Stimulated activated CD8-positive, alpha-beta memory T cell treated with anti-CD3 and anti-CD28 coated beads, Interleukin-4, amount 100 ng/mL, for 4 hours (primary cell): ENCODE measurements at places on chromosomes 4 and X.
A peak's percentile ranks its signal among the peaks of the same experiment; 100 is the strongest.

DNA sequence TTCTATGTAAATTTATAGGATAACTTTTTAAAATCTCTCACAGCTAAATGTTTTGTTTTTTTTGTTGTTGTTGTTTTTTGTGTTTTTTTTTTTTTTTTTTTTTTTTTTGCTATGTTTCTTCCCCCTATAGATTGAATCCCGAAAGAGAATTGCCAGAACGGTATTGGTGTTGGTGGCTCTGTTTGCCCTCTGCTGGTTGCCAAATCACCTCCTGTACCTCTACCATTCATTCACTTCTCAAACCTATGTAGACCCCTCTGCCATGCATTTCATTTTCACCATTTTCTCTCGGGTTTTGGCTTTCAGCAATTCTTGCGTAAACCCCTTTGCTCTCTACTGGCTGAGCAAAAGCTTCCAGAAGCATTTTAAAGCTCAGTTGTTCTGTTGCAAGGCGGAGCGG lies 4.1 kb downstream of the BRS3 start:
- no peak for DNase-seq

DNA sequence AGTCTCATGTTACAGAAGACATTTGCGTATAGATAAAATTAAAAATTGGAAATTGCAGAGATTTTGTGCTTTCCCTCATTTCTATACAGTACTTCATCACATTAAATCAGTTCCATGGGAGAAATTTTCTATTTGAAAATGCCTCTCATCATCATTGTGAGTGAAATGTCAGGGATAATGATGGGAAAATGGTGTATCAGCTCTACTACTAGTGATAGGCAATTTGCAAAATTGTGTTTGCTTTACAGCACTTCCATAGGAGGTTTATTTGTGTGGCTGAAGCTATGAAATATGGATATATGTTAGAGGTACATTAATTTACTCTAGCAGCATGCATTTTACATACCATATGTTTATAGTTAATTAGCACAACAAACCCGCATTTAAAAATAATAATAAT lies 21.0 kb upstream of the ANAPC4 start:
- DNase-seq: no peak

- DNase-seq: peak; percentile 39
Measured at GRCh38 chrX:11787564-11787963, 29.5 kb downstream of the MSL3 start.

DNA sequence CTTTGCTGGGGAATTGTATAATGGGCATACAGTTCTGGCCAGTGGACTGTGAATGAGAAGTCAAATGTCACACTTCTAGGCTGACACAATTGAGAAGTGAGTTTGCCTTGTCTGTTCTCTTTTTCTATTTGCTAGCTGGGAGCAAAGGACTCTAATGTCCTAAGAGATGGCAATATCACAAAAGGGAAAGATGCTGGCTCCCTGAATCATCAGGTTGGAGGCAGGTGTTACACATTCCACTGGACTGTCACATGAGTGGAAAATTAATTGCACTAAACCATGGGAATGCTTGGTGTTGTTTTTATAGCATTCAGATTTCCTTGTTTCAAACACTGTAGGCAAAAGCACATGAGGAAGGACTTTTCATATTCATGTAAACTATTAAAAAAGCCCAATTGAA lies 388.3 kb downstream of the ADAM29 start:
- no peak for DNase-seq

GRCh38 chrX:136528645-136529315 lies 3.2 kb upstream of the VGLL1 start:
- no peak for DNase-seq

GRCh38 chr4:55321707-55322264 lies 24.3 kb upstream of the SRD5A3 start:
- DNase-seq: peak; percentile 20

DNA sequence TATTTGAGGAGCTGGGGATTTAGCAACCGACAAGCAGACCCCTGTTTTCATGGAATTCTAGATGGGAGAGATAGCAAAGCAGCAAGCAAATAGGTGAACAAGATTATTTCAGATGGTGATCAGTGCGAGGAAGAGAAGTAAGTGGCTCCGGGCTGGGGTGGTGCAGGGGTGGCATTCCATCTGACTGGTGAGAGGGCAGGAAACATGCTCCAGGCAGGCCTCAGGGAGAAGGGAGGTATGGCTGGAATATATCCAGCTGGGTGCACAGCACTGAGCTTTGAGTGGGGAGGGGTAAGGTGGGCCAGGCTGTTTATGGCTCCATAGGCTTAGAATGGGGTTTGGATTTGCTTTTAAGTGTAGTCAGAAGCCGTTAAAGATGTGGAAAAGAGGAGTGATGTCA lies 21.2 kb downstream of the PTTG2 start:
- DNase-seq: no peak

DNA sequence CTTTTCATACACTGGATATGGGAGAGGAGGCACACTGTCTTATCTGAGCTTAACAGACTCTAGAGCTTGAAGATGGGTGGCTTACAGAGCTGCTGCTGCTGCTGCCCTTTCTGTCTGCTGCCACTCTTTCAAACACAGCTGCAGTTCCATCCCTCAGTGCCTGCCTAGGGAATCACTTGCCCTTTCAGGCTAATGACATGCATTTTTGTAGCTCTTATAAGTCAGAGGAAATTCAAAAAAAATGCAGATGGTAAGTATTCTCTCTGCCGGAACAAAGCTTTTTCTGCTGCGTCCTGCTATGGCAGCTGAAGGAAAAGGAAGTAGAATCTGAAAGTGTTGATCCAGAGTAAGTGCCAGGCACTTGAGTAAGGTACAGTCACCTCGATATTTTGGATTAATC lies 460.4 kb upstream of the DIAPH2 start:
- no peak for DNase-seq

DNA sequence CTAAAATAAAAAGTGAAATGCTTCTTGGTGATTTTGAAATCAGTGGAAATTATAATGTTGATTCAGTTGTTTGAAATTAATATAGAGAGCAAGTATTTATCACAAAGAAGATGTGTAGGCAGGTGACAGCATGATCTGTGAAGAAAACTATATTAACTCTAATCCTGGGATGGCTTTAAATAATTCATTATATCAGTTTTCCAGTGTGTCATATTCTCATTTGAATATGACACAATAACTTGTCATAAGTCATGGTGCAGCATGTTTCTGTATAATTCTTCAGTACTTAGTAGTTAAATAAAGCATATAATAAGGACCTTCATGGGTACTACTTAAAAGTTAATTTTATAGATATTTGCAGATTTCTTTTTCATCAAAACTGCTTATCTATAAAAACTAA lies 573.6 kb downstream of the INPP4B start:
- DNase-seq: no peak

DNA sequence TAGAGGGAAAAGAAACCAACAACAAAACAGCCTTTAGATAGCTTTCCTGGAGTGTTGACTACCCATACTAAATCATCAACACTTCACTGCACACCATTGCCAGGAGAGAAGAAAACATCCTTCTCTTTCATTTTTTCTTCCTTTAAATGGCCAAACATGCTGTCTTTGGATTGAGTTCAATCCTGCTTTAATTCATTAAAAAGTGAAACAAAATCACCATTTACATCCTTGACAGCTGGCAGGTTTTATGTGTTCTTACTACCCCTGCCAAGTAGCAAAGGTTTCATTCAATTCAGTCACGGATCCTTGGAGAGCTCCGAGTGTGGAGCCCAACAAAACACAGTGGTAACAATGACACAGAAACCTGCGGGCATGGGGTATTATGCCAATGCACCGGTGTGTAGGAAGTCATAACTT lies 568.3 kb downstream of the ANKRD50 start:
- DNase-seq: no peak

DNA sequence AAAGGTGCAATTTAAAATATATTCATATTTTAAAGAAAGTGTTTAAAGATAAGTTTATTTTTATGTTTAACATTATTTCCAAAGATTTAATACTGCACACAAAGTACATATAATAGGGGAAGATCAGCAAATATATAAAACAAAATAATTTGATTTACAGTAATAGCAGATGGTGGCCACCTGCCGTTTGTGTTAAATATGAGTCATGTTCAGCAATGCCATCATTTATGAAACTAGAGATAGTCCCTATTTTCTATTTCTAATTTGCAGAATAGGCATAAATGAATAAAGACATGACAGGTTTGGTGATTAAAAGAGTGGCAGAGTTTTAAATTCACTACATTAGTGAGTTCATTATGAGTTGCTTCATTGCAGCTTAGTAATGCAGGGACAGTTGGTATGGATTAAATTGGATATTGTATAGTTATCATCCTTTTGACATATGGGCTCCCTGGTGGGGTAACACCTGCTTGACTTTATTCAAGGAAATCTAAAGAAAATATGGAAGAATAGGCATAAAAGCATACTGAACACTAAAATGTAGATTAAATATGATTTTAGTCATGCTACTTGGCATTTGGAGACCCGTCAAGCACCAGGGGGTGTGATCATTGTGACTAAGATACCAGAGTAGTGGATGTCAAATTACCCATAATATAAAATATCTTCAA lies 78.8 kb upstream of the BANK1 start:
- no peak for DNase-seq

DNA sequence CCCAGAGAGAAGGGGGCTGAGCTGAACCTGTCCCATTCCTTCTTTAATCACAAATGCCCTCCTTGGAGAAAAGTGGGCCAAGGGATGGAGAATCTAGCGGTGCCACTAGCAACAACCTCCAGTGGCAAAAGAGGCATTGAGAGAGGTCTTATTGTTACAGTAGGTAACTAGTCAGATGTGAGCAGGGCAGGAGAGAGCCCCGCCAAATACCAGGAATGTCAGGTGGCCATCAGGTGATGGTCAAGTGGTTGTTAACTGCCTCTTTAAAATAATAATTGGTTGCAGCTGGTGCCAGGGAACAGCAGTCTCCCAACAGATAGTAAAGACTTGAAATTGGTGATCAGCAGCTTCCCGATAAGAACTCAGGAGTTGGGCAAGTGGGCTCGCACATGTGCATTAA lies 116.1 kb downstream of the EVC2 start:
- DNase-seq: no peak

- DNase-seq: no peak
Measured at GRCh38 chr4:123750044-123750443, 353.4 kb downstream of the SPRY1 start.

DNA sequence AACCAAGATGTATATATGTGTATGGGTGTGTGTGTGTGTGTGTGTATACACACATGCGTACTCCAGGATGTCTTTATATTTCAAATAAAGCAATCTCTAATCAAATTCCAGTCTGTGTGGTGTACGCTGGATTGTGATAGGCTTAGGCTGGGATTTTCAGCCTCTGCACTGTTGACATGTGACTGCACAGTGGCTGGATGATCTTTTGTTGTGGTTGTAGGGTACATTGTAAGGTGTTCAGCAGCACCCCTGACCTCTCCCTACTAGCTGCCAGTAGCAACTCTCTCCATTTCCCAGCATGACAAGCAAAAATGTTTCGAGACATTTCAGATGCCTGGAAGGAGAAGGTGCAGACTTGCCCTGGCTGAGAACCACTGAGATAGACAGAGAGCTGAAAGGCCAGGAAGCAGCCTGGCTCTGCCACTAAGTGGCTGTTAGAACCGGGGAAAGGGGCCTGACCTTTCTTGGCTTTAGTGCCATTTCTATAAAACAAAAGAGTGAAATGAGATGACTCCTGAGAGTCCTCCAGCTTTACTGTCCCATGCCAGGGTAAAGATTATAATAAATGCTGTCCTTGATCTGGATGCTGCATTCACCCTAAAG lies 10.5 kb downstream of the PGM2 start:
- DNase-seq: no peak

- DNase-seq: no peak
Measured at GRCh38 chrX:101203761-101204351, 15.7 kb upstream of the DRP2 start.

DNA sequence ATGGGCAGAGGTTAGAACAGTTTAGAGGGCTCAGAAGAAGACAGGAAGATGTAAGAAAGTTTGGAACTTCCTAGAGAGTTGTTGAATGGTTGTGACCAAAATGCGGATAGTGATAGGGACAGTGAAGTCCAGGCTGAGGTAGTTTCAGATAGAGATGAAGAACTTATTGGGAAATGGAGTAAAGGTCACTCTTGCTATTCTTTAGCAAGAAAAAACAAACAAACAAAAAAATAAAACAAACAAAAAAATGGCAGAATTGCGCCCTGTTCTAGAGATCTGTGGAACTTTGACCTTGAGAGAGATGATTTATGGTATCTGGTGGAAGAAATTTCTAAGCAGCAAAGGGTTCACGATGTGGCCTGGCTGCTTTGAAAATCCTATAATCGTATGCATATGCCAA lies 185.1 kb upstream of the SFRP2 start:
- DNase-seq: no peak

DNA sequence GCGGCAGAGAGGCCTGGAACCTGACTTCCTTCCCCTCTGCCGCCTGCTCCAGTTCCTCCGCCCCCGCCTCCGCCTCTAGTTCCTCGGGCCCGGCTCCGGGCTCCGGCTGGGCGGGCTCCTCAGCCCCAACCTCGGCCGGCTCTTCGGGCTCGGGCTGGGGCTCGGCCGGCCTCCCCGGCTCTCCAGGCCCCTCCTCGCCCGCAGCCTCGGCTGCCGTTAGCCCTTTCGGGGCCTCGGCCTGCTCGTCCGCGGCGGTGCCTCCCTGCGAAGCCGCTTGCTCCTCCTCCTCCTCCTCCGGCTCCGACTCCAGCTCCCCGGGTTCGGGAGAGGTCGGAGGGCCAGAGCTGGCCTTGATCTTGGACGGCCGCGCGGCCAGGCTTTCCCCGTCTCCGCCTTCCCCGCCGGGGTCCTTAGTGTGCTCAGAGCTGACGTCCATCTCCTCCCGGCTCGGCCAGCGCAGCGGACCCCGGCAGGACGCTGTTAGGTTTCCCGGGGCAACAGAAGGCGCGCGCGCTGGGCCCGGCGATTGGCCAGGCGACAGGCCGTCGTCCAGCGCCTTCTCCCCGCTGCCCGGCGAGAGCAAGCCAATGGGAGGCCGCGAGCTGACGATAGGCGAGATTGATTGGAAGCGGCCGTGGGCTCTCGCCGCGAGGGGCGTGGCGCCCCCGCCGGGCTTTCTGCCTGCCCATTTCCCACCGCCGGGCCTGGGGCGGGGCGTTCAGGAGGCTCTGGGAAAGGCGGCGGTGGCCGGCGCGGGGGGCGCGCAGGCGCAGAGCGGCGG lies 479 bp upstream of the TADA2B start:
- peak; percentile 87 for DNase-seq

GRCh38 chr4:16142598-16143310 lies 58.9 kb upstream of the PROM1 start:
- no peak for DNase-seq

DNA sequence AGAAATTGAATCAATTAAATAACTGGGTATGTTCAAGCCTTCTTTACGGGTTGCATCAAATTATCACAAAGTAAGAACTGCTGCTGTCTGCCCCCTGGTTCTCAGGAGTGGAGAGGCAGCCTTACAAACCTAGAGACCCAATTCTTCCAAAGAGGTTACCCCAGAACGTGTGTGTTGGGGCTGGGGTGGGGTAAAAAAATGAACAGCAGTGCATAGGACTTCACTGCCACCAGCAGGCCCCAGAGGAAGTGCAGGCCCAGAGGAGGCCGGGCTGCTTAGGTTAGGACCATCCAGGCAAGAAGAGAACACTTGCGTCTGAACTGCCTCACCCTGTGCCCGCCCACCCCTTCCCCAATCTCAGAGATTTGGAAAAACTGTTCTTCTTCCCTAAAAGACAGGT lies 1.5 kb upstream of the NWD2 start:
- DNase-seq: no peak
